C1 segment of cervical spinal cord (tissue), 14 donors: ENCODE measurements at places on chromosomes 3 and 15.

DNA sequence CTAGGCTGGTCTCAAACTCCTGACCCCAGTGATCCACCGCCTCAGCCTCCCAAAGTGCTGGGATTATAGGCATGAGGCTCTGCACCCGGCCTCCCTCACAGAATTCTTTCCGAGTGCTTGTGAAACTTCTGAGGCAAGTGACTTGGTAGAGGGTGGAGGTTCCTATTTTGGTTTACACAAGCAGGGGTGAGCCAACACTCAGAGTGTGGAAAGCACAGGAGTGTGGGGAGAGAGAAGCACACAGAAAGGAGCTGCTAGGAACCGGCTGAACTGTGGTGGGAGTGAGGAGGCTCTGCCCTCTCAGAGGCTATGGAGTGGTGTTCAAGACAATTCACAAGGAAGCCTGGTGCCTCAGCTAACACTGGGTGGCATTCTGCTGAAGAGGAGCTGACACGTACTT, 7.7 kb downstream of the CAPN3 start:
- no peak for DNase-seq

GRCh38 chr3:15074500-15074899, 9.4 kb upstream of the MRPS25 start:
- no peak for DNase-seq

GRCh38 chr3:124552224-124552623, 178.0 kb upstream of the UMPS start:
- DNase-seq, result no peak

DNA sequence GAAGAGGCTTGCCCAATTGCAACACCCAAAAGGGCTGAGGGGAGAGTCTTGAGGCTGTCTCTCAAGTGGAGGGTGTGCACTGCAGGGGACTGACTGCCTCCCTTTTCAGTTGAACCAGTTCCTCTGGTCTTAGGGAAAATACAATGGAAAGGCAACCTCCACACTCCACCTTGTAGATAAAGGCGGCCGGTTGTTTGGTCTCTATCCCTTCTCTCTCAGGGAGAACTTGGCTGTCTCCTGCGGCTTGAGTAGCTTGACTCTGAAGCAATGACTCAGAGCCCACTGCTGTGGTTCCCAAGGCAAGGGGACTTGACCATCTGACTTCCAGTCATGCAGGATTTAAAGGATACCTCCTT, 143.2 kb upstream of the UMPS start:
- DNase-seq, result no peak

DNA sequence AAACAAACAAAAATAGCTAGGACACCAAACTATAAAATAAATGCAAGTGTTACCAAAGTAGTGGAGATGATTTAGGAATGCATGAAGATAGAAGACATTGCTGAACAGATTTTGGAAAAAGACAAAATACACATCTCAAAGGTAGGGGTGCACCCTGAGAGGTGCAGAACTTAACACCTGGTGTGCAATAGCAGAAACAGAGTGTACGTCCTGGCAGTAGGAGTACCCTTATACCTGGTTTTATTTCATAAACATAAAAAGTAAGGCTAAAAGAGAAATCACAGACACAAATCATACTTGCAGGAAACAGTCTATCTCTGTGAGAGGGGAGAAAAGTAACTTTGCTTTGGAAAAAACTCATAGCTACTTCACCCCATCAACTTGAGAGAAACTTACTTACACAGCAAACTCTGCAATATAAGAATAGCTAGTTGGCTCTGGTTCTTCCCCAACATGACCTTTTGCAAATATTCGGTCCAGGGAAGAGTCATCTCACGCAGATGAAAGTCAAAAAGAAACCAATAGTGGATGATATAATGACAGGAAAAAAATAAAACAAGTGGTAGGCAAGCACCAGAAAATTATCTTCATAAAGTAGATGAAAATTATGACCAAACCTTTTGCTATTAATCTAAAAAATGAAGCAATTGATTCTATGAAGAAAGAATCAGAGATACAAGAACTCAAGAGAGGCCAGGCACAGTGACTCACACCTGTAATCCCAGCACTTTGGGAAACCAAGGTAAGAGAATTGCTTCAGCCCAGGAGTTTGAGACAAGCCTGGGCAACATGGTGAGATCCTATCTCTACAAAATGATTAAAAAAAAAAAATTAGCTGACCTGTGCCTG, 108.9 kb upstream of the BNIP2 start:
- DNase-seq, result no peak

GRCh38 chr15:29312387-29312786, 42.8 kb upstream of the NSMCE3 start:
- DNase-seq, result no peak

GRCh38 chr3:194150252-194150934, 14.4 kb downstream of the HES1 start:
- DNase-seq, result no peak

DNA sequence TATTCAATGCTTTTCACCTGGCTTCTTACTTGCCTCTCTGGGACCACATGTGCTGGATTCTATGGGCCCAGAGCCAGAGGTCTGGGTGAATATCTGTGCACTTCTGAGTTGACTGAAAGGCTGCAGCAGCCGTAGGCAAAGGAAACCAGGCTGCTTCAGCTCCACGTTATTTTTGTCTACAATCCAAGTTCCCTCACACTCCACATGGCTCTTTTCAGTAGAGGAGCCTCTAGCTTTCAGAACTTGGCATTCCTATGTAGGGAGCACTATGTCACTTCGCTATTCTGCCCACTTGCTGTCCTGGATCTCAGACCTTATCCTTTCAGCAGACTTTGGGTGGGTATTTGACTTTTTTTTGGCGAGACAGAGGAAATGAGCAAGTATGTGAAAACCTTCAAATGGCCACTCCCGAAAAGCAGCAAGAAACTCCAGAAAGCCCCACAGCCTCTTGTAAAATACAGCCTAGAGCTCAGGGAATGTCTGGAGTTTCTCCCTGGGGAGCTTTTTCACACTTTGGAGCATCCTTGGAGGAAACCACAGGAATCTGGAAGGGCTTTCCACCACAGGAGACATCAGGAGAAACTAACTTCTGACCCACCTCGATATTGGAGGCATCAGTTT, 80.9 kb downstream of the DUT start:
- DNase-seq, result no peak

DNA sequence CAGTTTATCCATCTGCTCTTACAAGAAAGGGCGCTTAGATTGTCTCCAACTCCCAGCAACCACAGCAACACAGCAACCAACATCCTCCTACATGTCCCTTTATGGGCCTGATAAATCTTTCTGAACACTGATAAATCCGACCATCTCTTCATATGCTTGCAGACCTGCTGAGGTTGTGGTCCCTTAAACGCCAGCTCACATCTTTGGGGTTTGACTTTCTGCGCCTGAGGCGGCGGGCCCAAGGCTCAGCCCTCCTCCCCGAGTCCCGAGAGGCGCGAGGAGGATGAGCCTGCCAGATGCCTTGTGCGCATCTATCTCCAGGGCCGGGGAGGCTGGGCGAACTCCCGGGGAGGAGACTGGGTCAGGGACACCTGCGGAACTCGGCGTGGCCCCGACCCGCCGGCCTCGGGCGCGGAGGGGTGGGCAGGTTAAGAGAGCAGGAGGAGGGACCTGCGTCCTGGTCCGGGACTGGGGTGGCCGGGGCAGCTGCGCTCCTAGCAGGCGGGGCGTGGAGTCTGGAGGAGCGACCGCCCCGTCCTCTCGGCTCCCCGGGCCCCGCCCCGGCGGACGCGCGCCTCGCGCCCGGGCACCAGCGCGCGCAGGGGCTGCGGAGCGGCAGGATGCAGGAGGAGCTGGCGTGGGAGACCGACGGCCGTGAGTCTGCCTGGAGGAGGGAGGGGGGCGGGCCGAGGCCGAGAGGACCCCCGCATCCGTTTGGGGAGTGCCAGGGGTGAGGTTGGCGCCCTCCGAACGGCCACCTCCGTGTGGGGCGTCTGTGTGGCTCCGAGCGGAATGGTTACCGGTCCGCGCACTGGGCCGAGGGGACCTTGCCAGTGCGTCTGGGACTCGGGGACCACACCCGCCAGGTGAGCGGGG, at the start of gene ANKDD1A:
Gene ANKDD1A, plus strand, starts transcription at position 592 of the 876 bp plus-strand sequence. Its CDS starts 29 bp downstream, at position 621.
- DNase-seq, result no peak

DNA sequence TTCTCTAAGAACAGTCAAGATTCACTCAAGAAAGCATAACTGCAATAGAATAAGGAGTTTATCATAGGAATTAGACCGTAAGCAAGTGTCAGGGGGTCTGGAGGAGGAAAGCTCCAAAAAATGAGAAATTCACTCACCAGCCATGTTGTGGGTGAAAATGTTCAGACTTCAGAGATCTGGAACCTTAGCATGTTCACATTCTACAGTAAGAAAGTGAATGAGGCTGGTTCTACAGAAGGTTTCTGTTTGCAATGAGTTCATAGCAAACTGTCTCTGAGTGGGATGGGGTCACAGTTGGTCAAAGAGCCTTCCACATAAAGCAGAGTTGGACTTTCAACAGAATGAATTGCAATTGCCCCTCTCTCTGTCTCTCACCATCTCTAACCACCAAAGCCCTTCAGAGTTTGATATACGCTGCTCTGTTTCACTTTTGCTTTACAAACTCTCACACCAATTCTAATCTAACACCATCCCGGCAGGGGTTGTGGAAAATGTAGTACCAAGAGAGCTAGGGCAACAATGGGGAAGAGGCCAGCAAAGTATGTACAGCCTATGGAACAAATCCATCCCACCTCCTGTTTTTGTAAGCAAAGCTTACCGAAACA, 581.8 kb upstream of the UBE2E2 start:
- DNase-seq, result no peak

GRCh38 chr15:82972990-82973389, 13.0 kb upstream of the RAMAC start:
- no peak for DNase-seq

DNA sequence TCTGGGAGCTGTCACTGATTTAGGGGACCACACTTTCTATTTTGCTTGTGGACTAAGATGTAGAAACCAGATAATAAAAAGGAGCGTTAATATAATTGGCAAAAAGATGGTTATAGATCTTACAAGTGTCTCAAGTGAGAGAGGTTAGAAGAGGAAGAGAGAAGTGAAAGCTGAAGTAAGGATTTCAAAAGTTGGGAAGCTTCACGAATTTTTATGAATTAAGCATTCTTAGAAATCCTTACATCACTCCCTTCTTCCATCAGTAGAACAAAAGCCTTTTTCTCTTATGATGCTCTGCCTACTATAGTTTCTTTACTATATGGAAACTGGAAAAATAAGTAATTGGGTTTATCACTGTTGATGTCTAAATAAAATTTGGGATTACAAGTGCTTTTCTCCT, 146.5 kb downstream of the FNDC3B start:
- DNase-seq, result no peak

DNA sequence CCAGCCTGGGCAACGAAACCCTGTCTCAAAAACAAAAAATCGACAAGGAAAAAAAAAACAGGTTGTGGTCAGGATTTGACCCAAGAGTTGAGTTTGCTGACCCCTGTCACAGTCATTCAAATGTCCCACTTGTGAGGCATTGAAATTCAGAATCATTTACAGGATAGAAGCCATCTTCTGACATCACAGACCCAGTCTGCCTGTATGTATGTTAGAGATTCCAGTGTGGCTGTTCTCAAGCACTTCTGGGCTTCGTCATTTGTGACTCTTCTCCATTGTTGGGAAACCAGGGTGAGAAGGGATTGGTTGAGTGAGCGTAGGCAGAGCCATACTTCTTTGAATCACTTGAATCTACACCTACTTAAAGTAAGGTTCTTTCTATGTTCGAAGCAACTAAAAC, 57.1 kb downstream of the LMLN start:
- no peak for DNase-seq

- DNase-seq, result no peak
Observed at GRCh38 chr3:73926360-73927202, 301.8 kb upstream of the PDZRN3 start.

GRCh38 chr3:70824773-70825172, 512.3 kb upstream of the MDFIC2 start:
- DNase-seq, result no peak

DNA sequence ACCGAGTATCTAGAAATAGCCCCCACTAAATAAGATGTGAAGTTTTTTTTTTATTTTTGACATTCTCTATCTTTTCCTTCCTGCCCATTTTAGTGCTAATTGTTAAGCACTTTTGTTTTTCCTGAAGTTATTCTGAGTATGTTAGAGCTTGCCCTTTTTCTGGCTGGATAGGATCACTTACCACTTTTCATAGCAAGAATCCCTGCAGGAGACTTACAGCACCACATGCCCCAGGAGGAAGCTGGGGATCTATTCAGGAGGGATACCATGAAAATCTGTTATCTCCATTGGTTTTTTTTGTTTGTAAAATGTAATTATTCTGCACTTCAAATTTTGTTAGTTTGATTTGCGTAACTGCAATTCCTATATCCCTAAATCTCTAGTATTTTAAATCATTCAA, 968.4 kb downstream of the ZPLD1 start:
- DNase-seq, result no peak

- peak; percentile 67 for DNase-seq
Observed at GRCh38 chr15:51380999-51381806, 39.7 kb downstream of the GLDN start.

DNA sequence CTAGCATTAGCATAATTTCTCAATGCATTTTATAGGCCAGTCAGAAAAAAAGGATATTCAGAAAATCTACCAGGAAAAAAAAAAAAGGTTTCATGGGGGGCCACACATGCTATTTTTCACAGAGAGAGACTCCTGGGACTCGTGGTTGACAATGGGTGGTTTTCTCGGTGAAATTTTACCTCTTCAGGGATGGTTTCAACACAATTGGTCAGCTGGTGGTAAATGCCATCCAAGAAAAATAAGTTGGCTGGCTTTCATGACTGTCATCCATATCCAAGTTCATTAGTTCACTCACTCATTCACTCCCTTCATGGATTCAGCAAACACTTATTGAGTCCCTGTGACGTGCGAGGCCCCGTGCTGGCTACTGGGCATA, 217.3 kb downstream of the SHQ1 start:
- DNase-seq, result no peak

GRCh38 chr3:86949850-86950249, 41.1 kb downstream of the VGLL3 start:
- no peak for DNase-seq

GRCh38 chr3:122929188-122930062, 98.1 kb downstream of the SEMA5B start:
- DNase-seq, result no peak

DNA sequence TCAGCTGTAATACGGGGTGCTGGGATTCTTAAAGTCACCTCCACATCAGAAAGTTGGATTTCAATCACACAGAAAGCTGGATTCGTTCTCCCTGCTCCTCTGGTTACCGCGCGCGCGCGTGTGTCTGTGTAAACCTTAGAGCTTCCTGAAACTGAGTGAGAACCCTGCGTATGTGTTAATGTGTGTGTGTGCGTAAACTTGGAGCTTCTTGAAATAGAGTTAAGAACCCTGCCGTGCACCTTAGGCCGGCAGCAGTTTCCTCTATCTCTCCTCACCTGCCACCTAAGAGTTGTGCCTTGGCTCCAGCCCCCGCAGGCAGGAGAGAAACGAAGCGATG, 531 bp downstream of the LZTFL1 start:
- DNase-seq, result no peak

DNA sequence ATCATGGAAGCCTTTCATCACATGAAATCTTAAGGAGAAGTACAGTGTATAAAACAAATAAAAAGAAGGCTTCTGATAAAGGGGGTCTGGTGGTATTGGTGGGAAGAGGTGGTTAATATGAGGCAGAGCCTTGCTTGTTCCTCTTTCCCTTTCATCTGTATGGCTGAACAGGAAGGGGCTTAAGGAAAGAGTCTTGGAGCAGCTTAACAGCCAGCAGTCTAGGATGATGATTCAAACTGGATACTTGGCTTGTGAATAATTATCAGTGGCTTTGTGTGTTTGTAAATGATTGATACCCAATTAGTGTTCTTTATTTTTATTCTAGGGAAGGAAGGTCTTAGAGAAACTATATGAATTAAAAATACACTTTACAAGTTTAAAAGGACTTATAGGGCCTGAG, 29.1 kb upstream of the TCAIM start:
- DNase-seq, result no peak
